Fibroblast of lung (primary cell): ENCODE measurements at places on chromosomes 7 and 10. TPM values are rescaled to one million over a fixed set of nuclear protein-coding genes. Genes with fewer than 3 reads are reported as not detected.

GRCh38 chr10:84659027-84659426 is 330.6 kb downstream of the CCSER2 start:
- H3K4me3 ChIP-seq: no peak overlapping the region
- no peaks in the 10 kb centered on the region for H3K36me3 ChIP-seq
- H3K27me3 ChIP-seq: no peaks in the 10 kb centered on the region
- H3K4me1 ChIP-seq: no peaks in the 10 kb centered on the region

DNA sequence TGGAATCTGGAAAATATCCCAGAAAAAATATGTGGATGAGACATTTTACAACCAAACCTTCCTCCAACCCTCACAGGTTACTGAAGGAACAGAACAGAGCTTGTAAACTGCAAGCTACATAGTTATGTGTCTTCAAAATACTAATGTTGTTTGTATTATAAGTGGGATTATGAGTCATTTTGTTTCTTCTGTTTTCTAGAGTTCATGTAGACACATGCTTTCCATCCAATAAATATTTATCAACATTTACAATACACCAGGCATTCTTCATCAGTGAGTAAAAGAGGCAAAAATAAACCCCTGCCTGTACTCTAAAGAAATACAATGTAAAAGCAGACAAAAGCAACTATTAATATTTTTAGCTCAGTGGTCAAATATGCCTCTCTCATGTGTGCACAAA is 38.0 kb upstream of the TES start:
- peaks cover 4% of the 10 kb centered on the region for H3K4me1 ChIP-seq
- H3K4me3 ChIP-seq: no peak overlapping the region
- H3K27ac ChIP-seq: no peak overlapping the region
- no peaks in the 10 kb centered on the region for H3K27me3 ChIP-seq
- no peaks in the 10 kb centered on the region for H3K36me3 ChIP-seq

DNA sequence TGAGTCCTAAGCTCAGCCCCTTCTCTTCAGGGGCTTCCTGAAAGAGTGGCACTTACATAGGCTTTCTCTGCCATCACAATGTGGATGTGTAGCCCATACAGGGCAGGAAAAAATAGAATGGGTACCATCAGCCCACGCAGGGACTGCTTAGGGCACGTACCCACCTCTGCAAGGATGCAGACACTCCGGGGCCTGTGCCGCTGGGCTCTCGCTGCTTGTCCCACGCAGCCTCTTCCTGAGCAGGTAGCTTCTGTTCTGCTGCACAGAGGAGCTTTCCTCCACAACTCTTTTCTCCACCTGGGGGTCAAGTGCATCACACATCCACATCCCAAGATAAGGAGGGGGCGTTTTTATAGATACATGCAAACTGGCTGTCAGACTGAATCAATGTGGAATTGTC is 34.3 kb downstream of the FRMPD2 start:
- no peak overlapping the region for H3K27ac ChIP-seq
- no peak for DNase-seq
- no peaks in the 10 kb centered on the region for H3K4me1 ChIP-seq
- H3K4me3 ChIP-seq: no peak overlapping the region
- H3K27me3 ChIP-seq: no peaks in the 10 kb centered on the region

- H3K27ac ChIP-seq: peak overlapping the region; percentile 56
- peak; percentile 54 for DNase-seq
- no peaks in the 10 kb centered on the region for H3K4me1 ChIP-seq
- no peaks in the 10 kb centered on the region for H3K36me3 ChIP-seq
- H3K27me3 ChIP-seq: no peaks in the 10 kb centered on the region
- H3K4me3 ChIP-seq: peak overlapping the region; percentile 81
These were observed 989 bp downstream of the SRPK2 start for GRCh38 chr7:105387508-105388355.

DNA sequence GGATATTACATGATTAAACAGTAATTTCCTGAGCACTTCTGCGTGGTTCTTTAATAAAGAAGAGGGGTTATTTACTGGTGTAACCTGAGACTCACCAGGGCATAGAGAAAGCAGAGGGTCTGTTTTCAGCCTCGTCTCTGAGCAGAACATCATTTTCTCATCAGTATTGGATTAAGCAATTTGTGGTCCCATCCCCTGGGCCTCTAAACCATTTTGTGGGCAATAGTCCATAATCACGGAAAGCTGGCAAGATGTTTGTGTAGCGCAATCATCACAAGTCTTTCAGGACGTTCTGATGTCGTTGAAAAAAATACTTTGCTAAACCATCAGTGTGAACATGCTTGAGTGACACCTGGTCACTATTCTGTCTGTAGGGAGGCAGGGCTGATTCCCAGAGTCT is 37.1 kb upstream of the SEC61G start:
- H3K27ac ChIP-seq: no peak overlapping the region
- H3K36me3 ChIP-seq: no peaks in the 10 kb centered on the region
- no peaks in the 10 kb centered on the region for H3K4me1 ChIP-seq
- H3K4me3 ChIP-seq: no peak overlapping the region

- no peaks in the 10 kb centered on the region for H3K27me3 ChIP-seq
- H3K4me3 ChIP-seq: no peak overlapping the region
- peaks cover 16% of the 10 kb centered on the region for H3K4me1 ChIP-seq
- no peaks in the 10 kb centered on the region for H3K36me3 ChIP-seq
- no peak overlapping the region for H3K27ac ChIP-seq
These were observed 8.1 kb upstream of the ARHGAP22 start for GRCh38 chr10:48613016-48613415.

DNA sequence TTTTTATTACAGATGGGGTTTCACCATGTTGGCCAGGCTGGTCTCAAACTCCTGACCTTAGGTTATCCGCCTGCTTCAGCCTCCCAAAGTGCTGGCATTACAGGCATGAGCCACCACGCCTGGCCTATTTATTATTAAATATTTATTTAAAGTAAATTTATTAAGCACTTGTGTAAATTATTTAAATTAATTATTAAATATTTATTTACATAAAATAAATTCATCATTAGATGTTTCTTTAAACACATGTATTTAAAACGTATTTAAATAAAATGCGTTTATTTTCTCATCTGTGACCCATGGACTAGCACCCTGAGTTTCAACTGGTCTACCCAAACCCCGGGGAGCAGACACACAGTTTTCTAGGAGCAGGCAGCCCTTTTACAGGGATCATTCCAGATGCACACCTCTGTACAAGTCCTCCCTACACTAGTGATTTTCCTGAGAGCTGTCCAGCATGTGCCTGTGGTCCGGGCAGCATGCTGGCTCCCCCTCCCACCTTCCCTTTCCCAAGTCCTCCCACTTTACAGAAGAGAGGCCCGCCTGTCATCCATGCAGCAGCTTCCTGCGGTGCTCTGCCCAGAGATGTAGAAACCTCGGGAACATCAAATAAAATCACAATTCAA is 89.2 kb upstream of the ATP6V0A4 start:
- no peak for DNase-seq
- H3K36me3 ChIP-seq: no peaks in the 10 kb centered on the region
- H3K27me3 ChIP-seq: no peaks in the 10 kb centered on the region
- H3K4me1 ChIP-seq: no peaks in the 10 kb centered on the region
- H3K27ac ChIP-seq: no peak overlapping the region
- H3K4me3 ChIP-seq: no peak overlapping the region

GRCh38 chr10:11909618-11910017 is 86.5 kb downstream of the PROSER2 start:
- no peaks in the 10 kb centered on the region for H3K4me1 ChIP-seq
- no peak for DNase-seq
- H3K36me3 ChIP-seq: no peaks in the 10 kb centered on the region
- no peak overlapping the region for H3K27ac ChIP-seq

GRCh38 chr7:152137476-152138025 is 112.1 kb downstream of the GALNT11 start:
- H3K4me3 ChIP-seq: no peak overlapping the region
- no peak overlapping the region for H3K27ac ChIP-seq
- no peaks in the 10 kb centered on the region for H3K4me1 ChIP-seq
- no peaks in the 10 kb centered on the region for H3K27me3 ChIP-seq
- H3K36me3 ChIP-seq: peaks cover 21% of the 10 kb centered on the region

DNA sequence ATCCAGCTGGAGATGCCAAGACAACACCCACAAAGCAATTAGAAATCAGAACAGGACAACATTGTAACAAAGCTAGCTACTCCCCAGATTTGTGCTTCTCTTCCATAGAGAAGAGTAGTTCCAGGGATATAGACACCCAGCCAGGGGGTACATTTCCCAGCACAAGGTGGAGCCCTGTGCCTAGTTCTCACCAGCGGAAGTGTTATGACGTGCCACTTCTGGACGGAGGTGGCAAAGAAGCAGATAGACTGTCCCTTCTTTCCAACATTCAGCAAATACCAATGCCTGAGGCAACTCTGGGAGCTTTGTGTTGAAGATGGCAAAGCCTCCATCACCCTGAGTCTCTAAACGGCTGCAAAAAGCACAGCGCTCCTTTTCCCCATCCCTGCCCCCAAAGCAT is 23.4 kb upstream of the GSAP start:
- DNase-seq: peak; percentile 47
- H3K27ac ChIP-seq: no peak overlapping the region
- no peaks in the 10 kb centered on the region for H3K27me3 ChIP-seq
- no peak overlapping the region for H3K4me3 ChIP-seq

DNA sequence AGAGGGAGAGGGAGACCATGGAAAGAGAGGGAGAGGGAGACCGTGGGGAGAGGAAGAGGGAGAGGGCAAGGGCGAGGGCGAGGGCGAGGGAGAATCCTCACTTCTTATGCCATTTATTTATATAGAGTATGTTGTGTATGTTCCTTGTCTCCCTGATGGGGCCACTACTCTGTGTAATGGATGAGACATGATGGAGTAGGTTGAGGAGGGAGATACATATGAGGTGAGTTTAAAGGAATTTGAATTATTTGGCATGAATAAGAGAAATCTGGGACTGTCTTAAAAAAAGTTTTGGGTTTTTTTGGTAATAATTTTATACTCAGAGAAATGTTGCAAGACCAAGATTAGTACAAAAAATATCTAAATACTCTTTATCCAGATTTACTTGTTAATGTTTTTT is 20.1 kb downstream of the CCSER2 start:
- peak; percentile 85 for DNase-seq
- peaks cover 3% of the 10 kb centered on the region for H3K4me1 ChIP-seq
- H3K36me3 ChIP-seq: peaks cover under 1% of the 10 kb centered on the region
- no peaks in the 10 kb centered on the region for H3K27me3 ChIP-seq
- peak overlapping the region; percentile 61 for H3K27ac ChIP-seq
- no peak overlapping the region for H3K4me3 ChIP-seq

The ZNF804B gene
- not detected in 2 replicates for total RNA-seq

GRCh38 chr7:25978466-25978865 is 173.5 kb upstream of the NFE2L3 start:
- no peak for DNase-seq
- no peak overlapping the region for H3K4me3 ChIP-seq
- no peak overlapping the region for H3K27ac ChIP-seq
- no peaks in the 10 kb centered on the region for H3K27me3 ChIP-seq

The KAZALD1 gene
- 14.4 and 19.8 TPM in 2 replicates for total RNA-seq

GRCh38 chr10:50556237-50557120 is 67.3 kb downstream of the SGMS1 start:
- DNase-seq: no peak
- no peaks in the 10 kb centered on the region for H3K36me3 ChIP-seq
- no peak overlapping the region for H3K27ac ChIP-seq
- H3K27me3 ChIP-seq: no peaks in the 10 kb centered on the region
- peaks cover 40% of the 10 kb centered on the region for H3K4me1 ChIP-seq

GRCh38 chr7:100465702-100466311 is 1.7 kb upstream of the SPACDR start:
- peaks cover 10% of the 10 kb centered on the region for H3K36me3 ChIP-seq
- peak; percentile 79 for DNase-seq
- H3K4me3 ChIP-seq: no peak overlapping the region
- H3K27ac ChIP-seq: no peak overlapping the region
- no peaks in the 10 kb centered on the region for H3K27me3 ChIP-seq

The ANKRD30A gene
- not detected in 2 replicates for total RNA-seq

DNA sequence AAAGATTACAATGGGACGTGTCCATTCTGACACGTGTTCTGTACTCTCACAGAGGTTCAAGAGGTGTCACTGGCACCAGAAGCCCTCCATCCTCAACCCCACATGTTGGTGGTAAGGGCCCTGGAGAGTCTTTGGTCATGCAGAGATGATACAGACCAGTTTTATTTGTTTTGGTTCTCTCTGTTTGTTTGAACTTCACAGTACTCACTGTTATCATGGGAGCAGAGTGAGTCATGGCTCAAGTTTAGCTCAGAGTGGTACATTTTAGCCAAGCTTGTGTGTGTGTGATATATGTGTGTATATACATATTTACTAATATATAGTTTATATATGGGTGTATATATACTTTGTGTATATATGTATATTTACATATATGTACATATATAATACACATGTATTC is 935.6 kb downstream of the GRID1 start:
- no peak overlapping the region for H3K4me3 ChIP-seq
- no peak overlapping the region for H3K27ac ChIP-seq
- no peaks in the 10 kb centered on the region for H3K27me3 ChIP-seq
- H3K36me3 ChIP-seq: no peaks in the 10 kb centered on the region
- H3K4me1 ChIP-seq: no peaks in the 10 kb centered on the region

GRCh38 chr7:136403591-136403990 is 426.4 kb upstream of the MTPN start:
- H3K36me3 ChIP-seq: no peaks in the 10 kb centered on the region
- H3K27me3 ChIP-seq: no peaks in the 10 kb centered on the region
- H3K4me1 ChIP-seq: no peaks in the 10 kb centered on the region

GRCh38 chr10:60288256-60288655 is 101.4 kb downstream of the ANK3 start:
- no peak overlapping the region for H3K27ac ChIP-seq
- DNase-seq: no peak
- no peaks in the 10 kb centered on the region for H3K36me3 ChIP-seq

The VSTM2A gene
- not detected in 2 replicates for total RNA-seq

- H3K27me3 ChIP-seq: no peaks in the 10 kb centered on the region
- no peaks in the 10 kb centered on the region for H3K36me3 ChIP-seq
- no peaks in the 10 kb centered on the region for H3K4me1 ChIP-seq
- no peak overlapping the region for H3K27ac ChIP-seq
These were observed 4.8 kb upstream of the REPIN1 start for GRCh38 chr7:150363872-150364271.

The MKX gene
- total RNA-seq: 2.8 and 15.0 TPM in 2 replicates

The SH2D4B gene
- total RNA-seq: not detected in 2 replicates

GRCh38 chr10:11715815-11716494 is 26.2 kb upstream of the ECHDC3 start:
- no peaks in the 10 kb centered on the region for H3K36me3 ChIP-seq
- no peak for DNase-seq
- no peak overlapping the region for H3K4me3 ChIP-seq

DNA sequence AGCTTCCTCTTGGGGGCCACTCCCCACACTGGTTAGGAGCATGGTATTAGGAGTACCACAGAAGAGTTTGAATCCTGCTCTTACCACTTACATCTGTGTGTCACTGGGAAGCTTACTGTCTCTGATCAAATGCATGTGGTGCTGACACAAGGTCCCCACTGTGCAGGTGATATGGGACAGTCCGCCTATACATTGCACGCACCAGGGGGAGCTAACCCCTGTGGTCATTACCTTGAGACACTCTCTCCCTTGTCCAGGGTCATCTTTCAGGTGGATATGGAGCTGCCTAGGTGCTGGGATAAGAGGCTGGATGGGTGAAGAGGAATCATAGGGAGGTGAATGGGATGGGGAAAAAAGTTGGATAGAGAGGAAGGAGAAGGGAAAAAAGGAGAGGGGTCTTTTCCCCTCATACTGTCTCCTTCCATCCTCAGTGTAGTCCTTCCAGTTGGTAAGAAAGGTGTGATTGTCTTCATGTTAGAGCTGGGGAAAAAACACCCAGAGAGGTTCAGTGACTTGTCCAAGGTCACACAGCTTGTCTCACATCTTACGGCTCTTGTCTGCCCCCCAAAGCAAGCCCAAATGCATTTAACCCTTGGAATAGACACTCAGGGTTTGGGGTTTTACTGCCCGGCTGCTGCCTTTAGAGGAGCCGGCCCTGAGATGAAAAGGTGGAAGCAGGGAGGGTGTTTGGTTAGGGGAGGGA is 125.9 kb downstream of the CDH23 start:
- no peak overlapping the region for H3K27ac ChIP-seq
- H3K36me3 ChIP-seq: no peaks in the 10 kb centered on the region
- peaks cover 2% of the 10 kb centered on the region for H3K27me3 ChIP-seq
- no peak overlapping the region for H3K4me3 ChIP-seq
